ENCODE measurements at places on chromosomes 16 and 17.

GRCh38 chr17:36494674-36495073 lies 8.2 kb downstream of the ZNHIT3 start:
- DNase-seq = no peak

DNA sequence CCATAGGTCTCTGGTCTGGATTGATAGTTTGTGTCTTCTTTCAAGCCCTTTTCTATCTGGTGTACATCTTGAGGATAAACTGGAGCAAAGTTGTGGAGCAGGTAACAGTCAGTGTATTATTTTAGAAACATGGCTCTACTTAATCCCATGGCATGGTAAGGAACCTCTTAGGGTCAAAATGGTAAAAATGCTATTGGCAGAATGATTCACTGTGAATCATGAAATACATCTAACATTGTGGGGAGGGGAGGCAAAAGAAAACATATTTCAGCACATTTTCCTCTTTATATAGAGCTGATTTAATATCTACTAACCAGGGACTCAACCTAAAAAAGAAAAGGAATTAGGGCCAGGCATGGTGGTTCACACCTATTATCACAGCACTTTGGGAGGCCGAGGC lies 17.9 kb upstream of the ALDH3A2 start:
- DNase-seq = no peak

DNA sequence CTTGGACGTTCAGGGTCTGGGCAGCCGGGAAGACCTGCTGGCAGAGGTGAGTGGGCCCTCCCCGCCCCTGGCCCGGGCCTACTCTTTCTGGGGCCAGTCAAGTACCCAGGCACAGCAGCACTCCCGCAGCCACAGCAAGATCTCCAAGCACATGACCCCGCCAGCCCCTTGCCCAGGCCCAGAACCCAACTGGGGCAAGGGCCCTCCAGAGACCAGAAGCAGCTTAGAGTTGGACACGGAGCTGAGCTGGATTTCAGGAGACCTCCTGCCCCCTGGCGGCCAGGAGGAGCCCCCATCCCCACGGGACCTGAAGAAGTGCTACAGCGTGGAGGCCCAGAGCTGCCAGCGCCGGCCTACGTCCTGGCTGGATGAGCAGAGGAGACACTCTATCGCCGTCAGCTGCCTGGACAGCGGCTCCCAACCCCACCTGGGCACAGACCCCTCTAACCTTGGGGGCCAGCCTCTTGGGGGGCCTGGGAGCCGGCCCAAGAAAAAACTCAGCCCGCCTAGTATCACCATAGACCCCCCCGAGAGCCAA lies 8.6 kb upstream of the ABCC3 start:
- peak; percentile 43 for DNase-seq

DNA sequence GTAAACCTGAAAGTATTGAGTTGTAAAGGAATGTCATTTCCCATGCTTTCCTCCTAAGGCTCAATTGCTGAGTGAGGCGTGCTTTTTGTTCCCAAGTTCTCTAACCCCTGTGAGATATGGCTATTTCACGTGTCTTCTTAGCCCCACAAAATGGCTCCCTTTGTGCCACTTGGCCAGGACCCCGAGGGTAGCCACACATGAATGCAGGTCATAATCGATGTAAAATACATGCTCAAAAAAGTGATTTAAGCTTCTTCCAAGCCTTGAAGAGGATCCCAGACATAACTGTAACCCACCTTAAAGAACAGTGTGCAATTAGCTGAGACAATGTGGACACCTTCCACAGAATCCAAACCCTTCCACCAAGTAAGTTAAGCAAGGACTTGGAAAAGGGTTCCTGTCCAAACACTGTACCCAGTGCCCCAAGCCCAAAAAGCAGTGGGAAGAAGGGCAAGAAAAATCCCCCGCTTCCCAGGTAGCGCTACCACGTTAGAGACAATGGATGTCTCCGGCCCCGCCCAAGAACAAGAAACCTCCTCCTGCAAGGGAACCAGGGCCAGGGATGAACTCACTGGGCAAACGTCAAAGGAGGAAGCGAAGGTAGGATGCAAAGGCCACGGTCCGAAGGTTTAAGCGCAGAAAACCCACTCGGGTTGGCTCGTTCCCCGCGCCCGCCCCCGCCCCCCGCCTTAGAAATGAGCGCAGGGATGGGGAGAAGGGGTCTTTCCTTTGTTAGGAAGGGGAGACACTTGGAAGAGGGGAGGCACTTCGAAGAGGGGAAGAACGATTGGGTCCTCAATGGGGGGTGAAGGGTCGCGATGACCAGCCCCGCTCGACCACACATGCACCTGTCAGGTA lies 1.2 kb downstream of the JPT1 start:
- no peak for DNase-seq

- no peak for DNase-seq
Measured at GRCh38 chr17:5355421-5356129, 63.9 kb downstream of the NUP88 start.

DNA sequence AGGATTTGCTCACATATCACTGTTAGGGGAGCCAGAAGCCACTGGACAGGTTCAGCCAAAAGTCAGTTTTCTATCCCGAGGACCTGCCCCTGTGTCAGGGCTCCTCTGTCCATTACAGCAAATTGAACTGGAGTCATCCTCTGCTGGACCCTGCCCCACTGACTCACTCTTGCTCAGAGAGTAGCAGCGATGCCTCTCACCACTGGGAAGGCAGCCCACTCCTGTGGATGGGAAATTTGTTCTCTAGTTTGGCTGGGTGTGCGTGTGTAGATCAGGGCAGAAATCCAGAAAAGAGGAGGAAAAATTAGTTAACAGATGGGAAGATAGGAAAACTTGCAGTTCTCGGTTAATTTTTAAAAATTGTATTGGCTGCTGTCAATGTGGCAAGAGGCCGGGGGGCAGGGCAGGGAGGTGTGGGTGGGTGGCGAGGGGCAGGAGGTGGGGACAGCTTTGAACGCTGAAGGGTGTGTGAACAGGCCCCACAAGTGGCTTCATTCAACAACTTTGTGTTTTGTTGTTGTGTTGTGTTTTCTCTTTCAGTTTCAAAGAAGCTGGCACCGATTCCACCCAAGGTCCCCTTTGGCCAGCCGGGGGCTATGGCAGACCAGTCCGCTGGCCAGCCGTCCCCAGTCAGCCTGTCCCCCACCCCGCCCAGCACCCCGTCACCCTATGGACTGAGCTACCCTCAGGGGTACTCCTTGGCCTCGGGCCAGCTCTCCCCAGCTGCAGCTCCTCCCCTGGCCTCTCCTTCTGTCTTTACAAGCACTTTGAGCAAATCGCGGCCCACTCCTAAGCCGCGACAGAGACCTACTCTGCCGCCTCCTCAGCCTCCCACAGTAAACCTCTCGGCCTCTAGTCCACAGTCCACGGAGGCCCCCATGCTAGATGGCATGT lies 33.6 kb downstream of the ELAC2 start:
- no peak for DNase-seq

DNA sequence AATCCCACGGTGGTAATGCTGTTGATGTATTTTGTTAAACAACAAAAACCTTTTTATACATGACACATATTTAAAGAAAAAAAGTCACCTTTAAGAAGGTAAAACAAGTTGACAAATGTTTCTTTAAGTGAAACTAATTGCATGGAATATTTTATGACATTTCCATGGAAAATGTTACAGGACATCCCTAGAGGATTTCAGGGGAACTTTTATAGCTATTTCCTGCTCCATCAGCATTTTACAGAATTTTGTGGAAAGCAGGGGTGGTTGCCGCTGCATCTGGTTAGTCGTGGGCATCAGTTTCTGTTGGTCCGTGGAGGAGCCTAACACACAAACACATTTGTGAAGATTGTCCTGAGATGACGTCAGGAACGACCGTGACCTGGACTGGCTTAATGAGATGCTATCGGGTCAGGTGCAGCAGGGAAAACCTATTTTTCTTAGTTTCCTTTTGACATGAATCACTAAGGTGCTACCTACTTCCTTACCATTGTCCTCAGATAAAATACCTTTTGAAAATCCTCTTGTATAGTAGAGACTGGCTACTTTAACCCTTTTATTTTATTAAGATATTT lies 305.1 kb downstream of the MAP2K6 start:
- DNase-seq = no peak

- no peak for DNase-seq
Measured at GRCh38 chr17:8244768-8245167, 3.1 kb downstream of the CTC1 start.
